ENCODE measurements at places on chromosomes 5 and 9.

GRCh38 chr5:147712019-147712418 is 70.5 kb downstream of the JAKMIP2 start:
- no peak for DNase-seq

GRCh38 chr5:17160756-17161040 is 56.7 kb upstream of the BASP1 start:
- DNase-seq: no peak

- DNase-seq: no peak
Measured at GRCh38 chr5:173786286-173787187, 101.6 kb upstream of the CPEB4 start.

DNA sequence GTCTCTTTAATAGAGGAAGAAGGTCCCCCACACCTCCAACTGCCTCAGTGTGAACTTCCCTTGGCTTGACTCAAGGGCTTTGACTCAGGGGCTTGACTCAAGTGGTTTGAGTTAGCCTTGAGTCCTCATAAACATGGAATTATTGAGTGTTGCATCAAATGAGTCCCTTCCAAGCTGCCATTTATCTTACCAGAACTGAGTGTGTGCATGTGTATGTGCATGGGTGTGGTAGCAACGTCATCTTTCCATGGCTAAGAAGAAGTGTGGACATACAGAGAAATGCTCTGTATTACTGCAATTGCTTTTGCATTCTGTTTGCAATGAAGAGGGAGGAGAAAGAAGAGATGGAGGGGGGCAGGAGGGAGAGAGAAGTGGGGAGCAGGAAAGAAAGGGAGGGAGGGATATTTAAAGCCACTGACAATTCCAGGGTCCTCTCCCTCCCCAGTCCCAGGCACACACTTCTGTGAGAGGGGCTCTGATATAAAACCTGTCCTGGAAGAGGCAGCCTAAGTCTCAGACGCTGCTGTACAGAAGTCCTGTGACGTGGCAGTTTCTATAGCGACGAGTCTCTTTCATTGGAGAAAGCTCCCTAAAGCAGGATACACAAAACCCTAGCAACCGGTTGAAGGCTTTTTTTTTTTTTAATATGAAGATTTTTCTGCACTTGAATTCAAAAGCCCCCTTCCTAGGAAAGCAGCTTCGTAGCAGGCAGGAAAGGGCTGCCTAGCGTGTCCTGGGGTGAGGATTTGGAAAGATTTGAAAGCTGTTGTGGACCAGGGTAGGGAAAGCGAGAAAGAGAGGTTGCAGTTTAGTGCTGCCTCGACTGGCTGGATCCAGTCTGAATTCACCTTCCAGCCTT is 93.3 kb upstream of the MAP1B start:
- no peak for DNase-seq

GRCh38 chr9:69047371-69047770 is 11.8 kb downstream of the FXN start:
- DNase-seq: no peak
